A375 (cell line): ENCODE measurements at places on chromosomes 1 and 21. TPM values are rescaled to one million over a fixed set of nuclear protein-coding genes. Genes with fewer than 3 reads are reported as not detected.

CXADR gene
- 0.41 and 1.7 TPM in 2 replicates for total RNA-seq

CLEC20A gene
- not detected in 2 replicates for total RNA-seq

SRSF4 gene
- 67.3 and 72.2 TPM in 2 replicates for total RNA-seq

PAPPA2 gene
- total RNA-seq: 0.24 and 0.26 TPM in 2 replicates

OR2G6 gene
- total RNA-seq: not detected in 2 replicates

ELAVL4 gene
- 0.04 TPM in 1 of 2 replicates, not detected in the other for total RNA-seq

TMEM52 gene
- total RNA-seq: 1.2 TPM in 1 of 2 replicates, not detected in the other

TSPEAR gene
- not detected in 2 replicates for total RNA-seq

TDRD5 gene
- 0.04 and 0.40 TPM in 2 replicates for total RNA-seq

RAB3B gene
- 0.75 and 0.98 TPM in 2 replicates for total RNA-seq

EXTL1 gene
- total RNA-seq: 12.3 and 17.5 TPM in 2 replicates

MMEL1 gene
- not detected in 2 replicates for total RNA-seq

CFHR3 gene
- 0.19 and 0.93 TPM in 2 replicates for total RNA-seq

CRP gene
- not detected in 2 replicates for total RNA-seq

GBP7 gene
- total RNA-seq: not detected in 2 replicates

KANK4 gene
- total RNA-seq: not detected in 2 replicates

FCRL1 gene
- not detected in 2 replicates for total RNA-seq
